ENCODE measurements at places on chromosomes 1 and 21.

DNA sequence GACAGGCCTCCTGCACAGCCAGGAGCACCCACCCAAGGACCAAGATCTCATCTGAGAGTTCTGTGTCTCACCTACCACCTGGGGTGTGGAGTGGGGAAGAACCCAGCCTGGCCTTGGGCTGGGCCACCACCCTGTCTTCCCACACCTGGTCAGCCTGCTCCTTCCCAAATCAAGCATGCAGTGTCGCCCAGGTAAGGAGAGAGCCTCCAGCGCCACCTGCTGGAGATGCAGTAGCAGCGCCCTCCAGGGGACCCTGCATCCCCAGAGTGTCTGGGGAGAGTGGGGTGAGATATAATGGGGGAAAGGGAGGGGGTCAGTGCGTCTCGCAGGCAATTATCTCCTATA is 32.3 kb downstream of the KIAA2013 start:
- DNase-seq, result no peak

- no peak for DNase-seq
These were observed 32.3 kb upstream of the ADARB1 start for GRCh38 chr21:45041984-45042663.

- DNase-seq, result no peak
These were observed 32.3 kb downstream of the CD160 start for GRCh38 chr1:145751491-145752037.

GRCh38 chr1:51535006-51535592 is 16.0 kb upstream of the EPS15 start:
- DNase-seq, result no peak

DNA sequence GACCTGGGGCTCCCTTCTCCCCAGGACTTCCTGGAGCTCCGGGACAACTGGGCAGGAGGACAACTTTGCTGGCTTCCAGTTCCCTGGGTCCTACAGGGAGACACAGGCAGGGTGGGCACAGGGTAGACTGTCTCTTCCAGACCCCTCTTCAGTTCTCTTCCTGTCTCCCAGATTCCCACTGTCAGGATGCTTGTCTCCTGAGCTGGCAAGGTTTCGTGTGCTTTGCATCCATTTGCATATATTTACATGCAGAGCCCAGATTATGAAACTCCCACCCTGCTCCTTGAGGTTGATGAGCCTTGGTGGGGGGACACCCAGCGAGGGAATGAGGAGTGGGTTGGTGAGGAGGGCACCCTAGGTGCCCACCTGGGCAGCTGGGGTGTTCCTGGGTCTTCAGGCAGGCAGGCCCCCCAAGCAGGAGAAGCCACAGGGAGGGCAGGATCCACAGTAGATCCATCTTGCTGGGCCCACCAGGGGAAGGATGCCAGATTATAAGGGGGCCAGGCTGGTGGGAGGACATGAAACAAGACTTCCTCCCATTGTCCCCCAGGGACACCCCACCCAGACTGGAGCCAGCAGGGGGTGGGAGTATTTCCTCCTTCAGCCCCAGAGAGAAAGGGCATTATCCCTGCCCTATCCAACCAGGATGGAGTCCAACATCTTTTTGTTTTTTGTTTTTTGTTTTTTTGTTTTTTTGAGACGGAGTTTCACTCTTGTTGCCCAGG is at the start of gene FCN3:
Gene FCN3, minus strand, starts transcription at position 463 of the 725 bp plus-strand sequence. Its CDS starts 6 bp downstream, at position 457.
- no peak for DNase-seq

DNA sequence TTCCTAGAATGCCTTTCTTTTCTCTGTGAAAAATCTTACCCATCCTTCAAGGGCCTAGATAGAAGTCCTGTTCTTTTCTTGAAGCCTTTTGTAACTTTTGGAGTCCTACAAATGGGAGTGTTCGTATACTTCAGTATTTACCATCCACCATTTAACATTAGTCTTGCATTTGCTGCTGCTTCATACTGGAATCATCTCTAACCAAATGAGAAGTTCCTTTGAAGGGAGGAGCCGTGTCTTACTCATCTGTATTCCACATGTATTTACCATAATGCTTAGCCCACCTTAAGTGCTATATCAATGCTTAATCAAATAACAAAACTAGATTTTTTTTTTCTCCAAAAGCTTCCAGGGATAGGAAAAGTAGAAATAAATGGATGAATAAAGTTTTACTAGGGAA is 7.1 kb downstream of the PRDX6 start:
- no peak for DNase-seq

DNA sequence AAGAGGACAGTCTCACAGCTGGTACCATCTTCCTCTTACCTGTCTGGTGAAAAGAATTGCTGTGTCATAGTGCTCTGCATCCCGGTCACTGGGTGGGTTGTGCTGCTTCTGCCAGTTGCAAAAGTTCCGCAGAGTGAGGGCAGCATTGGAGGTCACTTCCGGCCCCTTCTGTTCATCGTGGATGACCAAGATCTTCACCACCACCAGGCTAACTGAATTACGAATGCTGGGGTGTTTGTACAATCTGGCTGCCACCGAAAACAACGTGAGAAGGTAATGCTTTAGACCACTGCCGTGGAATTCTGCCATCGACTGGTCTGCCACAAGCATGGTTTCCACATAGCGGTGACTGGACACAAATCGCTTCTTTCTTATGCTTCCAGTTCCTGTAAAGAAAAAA is 2.9 kb downstream of the ADAMTS1 start:
- no peak for DNase-seq

- no peak for DNase-seq
These were observed 20.3 kb downstream of the ARHGEF10L start for GRCh38 chr1:17559615-17560419.

GRCh38 chr1:200379432-200379757 is 30.4 kb downstream of the ZNF281 start:
- no peak for DNase-seq

GRCh38 chr1:229164836-229165735 is 105.8 kb upstream of the RAB4A start:
- DNase-seq, result no peak
